ENCODE measurements at places on chromosomes 3 and 15.

- no peak for DNase-seq
Measured at GRCh38 chr3:107265526-107265925, 111.7 kb upstream of the CCDC54 start.

DNA sequence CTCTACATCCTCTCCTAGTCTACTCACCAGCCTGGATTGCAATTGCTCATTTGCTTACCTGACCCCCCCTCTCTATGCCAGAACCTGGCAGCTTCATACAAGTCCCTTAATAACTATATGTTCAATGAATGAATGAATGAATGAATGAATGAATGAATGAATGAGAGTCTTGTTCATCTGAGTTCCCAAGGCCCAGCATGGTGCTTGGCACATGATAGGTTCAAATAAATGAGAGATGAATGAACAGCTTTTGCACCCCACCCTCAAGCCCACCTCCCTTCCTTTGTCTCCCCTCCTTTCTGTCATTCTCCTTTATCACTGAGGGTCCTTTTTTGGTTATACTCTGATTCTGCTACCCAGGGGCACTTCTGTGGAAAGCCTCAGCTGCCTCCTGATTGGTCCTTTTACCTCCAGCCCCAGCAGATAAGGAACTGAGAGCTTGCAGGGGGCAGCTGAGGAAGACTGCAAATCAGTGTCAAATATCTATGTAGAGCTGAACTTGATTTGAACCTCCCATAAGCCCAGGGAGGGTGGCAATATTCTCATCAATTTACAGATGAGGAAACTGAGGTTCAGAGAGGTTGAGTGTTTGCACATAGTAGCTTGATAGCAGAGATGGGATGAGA lies 54.1 kb upstream of the CHRNB4 start:
- no peak for DNase-seq

- DNase-seq, result no peak
Measured at GRCh38 chr15:22936577-22937472, 43.3 kb downstream of the CYFIP1 start.

GRCh38 chr3:4670352-4670751 lies 177.2 kb downstream of the ITPR1 start:
- no peak for DNase-seq

GRCh38 chr15:69217381-69217780 lies 56.9 kb downstream of the GLCE start:
- no peak for DNase-seq

GRCh38 chr15:90064911-90065681 lies 37.2 kb downstream of the IDH2 start:
- DNase-seq, result no peak

- DNase-seq, result no peak
Measured at GRCh38 chr15:66772604-66773128, 70.6 kb downstream of the SMAD6 start.

- DNase-seq, result no peak
Measured at GRCh38 chr15:84819791-84820190, 2.6 kb downstream of the ALPK3 start.

DNA sequence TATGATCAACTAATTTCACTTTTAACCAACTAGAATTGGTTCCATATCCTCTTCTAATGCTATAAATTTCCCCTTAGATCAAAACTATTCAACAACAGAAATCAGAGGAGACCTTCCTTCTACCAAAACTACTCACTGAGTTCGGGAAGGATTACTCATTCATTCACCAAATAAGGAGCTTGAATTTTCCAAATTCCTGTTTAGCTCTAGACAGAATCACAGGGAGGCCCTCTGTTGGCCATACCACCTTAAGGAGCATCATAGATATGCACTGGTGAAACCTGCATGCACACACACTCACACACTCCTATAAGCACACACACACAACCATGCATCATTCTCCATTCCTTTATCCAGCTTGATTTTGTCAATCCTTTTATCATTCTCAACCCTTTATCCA lies 49.0 kb downstream of the SUCLG2 start:
- no peak for DNase-seq

DNA sequence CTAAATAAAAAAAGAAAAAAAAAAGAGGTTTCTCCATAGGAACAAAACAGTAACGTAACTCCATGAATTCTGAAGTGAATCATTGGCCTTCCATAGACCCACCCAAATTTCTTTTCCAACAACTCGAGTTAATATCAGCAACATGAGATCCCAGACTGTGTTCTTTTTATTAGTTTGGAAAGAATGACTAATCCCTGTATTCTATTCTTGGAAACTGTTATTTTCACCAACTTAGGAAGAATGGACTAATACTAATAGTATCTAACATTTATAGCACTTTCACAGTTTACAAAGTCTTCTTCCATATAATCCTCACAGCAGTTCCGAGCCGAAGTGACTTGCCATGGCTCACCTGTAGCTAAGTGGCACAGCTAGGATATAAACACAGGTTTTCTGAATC lies 72.7 kb upstream of the SLC4A7 start:
- no peak for DNase-seq

GRCh38 chr15:69804786-69805185 lies 292.9 kb downstream of the TLE3 start:
- DNase-seq, result no peak

- DNase-seq, result no peak
Measured at GRCh38 chr3:50171540-50172301, 16.6 kb downstream of the SEMA3F start.

DNA sequence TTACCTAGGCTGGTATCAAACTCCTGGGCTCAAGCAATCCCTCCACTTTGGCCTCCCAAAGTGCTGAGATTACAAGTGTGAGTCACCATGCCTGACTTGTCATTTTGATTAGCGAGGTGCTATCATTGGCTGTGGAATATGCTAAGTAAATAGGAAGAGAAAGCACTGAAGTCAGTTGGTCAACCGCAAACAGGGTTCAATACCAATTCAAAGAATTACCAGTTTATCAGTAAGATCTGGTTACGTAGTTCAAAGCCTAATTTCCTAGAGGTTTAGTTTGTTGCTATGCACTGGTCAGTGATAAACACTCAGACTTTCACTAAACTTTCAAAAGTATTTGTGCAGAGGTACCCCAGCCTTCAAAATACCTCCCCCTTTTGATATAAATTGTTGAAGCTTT lies 29.5 kb downstream of the GLB1 start:
- DNase-seq, result no peak

GRCh38 chr15:100885116-100885515 lies 5.5 kb downstream of the ALDH1A3 start:
- no peak for DNase-seq

- DNase-seq, result no peak
Measured at GRCh38 chr3:15520804-15521572, 518 bp downstream of the COLQ start.

DNA sequence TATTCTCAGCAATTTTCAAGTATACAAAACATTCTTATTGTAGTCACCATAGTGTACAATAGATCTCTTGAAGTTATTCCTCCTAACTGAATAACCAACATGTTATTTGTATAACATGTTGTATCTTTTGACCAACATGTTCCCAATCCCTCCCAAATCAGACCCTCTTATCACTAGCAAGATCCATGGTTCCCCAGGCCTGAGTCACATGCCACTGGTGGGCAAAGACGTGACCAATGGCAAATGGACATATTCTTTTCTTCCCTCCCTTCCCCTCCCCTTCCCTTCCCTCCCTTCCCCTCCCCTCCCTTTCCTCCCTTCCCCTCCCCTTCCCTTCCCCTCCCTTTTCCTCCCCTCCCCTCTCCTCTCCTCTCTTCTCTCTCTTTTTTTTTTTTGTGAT lies 45.4 kb downstream of the AMOTL2 start:
- no peak for DNase-seq

GRCh38 chr3:123678108-123678511 lies 93.3 kb upstream of the HACD2 start:
- no peak for DNase-seq

DNA sequence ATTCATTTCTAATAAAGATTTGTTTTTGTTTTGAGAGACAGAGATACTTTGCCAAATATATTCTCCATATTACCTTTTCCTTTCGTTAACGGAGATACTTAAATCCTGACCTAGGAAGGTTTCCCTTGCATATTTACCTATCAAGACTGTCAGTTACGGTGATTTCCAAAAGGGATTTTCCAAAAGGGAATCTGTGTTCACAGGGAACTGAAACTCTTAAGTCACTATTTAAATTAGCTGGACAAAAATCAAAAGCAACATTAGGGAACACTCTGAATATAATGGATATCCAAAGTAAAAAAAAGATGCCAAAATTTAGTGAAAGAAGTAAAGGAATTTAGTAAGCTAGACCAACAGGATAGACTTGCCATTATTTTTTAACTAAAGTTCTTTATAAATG lies 576 bp downstream of the LRRFIP2 start:
- DNase-seq, result no peak

DNA sequence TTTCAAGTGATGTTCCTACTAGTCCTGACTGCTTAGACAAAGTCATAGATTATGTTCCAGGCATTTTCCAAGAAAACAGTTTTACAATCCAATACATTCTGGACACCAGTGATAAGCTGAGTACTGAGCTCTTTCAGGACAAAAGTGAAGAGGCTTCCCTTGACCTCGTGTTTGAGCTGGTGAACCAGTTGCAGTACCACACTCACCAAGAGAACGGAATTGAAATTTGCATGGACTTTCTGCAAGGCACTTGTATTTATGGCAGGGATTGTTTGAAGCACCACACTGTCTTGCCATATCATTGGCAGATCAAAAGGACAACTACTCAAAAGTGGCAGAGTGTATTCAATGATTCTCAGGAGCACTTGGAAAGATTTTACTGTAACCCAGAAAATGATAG lies 3.8 kb downstream of the TIPARP start:
- DNase-seq, result no peak

DNA sequence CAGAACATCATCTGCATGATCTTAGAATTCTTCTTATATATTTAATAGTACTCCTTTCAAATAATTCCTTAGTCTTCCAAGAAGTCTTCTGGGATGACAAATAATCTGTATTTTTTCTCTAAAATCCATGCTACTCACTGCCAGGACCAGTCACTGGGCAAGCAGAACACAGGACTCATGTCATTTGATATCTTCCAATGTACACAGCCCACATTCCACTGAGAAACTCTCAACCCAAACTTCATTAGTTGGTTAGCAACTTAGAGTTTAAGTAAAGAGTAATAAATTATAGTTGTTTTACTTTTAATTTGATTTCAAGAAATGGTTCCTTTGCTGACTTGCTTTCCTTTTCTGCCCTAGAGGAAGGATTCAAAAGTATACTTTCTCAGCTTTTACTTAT lies 317.0 kb downstream of the VGLL3 start:
- no peak for DNase-seq

- no peak for DNase-seq
Measured at GRCh38 chr3:35777563-35778554, 138.5 kb downstream of the ARPP21 start.

DNA sequence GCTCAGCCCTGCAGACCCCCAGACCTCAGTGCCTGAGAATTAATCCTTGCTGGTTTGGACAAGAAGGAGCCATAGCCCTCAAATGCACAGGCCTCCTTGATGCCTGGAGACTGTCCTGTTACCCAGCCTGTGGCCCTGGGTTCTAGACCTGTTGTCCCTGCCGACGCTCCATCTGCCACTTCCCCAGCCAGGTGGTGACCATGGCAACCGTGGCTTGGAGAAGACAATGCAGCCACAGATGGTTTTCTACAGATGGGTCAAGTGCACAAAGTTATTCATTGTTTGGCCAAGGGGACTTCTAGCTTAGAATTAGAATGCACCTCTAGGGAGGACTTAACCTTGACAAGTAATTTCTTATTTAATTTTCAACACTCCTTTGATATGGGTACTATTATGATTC lies 297.1 kb downstream of the UACA start:
- no peak for DNase-seq

DNA sequence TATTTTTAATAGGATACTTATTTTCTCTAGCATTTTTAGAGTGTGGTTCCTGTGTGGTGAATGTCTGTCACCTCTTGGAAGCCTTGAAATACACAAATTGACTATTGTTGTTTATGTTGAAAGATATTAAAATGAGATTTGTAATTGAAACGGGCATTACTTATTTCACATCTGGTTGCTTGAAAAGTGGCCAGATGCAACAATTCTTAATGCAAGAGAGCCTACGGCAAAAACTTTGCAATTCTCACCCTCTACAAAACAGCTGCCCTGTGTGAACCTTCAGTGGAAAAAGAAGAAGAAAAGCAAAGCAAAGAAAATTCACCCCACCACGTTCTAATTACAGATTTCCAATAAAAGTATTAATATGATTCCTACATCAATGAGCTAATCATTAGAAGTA lies 46.6 kb downstream of the PPARG start:
- DNase-seq, result no peak

DNA sequence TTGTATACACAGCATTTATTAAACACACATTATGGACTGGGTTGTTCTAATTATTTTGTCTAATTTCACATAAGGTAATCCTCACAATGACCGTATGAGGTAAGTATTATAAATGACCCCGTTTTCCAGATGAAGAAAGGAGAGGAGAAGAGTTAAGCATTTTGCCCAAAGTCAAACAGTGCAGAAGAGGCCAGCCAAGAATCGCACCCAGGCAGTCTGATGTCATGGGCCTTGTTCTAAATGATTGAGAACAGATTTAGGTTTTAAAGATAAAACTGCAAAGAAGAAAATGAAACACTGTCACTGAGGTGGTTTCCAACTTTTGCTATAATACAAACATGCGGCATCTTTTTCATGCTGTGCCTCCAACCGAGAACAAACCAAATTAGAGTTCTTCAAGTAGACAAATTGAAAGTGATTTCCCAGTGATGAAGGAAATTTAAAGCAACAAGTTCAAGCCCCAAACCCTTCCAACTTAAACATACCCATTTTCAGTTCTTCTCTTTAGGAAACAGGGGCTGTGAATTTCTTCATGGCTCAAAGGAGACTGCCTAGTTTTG lies 155.3 kb downstream of the THRB start:
- DNase-seq, result no peak

GRCh38 chr3:42901073-42901415 lies 4.9 kb upstream of the ZNF662 start:
- DNase-seq, result no peak

DNA sequence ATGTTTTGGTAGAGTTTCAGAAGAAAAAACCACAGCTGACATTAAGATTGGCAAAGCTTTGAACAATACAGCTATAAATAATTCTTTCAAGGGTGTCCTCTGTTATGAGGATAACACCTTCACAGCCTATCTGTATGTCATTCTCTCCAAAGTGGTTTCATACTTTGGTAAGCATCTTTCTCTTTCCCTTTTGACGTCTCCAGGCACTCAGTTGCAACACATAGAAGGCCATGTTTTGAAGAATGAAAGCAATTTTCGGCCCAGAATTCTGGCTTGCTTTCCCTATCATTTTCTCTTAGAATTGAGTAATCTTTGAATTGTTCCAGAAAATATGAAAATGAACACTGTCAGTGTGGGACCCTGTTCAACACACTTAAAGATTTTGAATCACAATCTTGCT lies 200.0 kb upstream of the CBLB start:
- DNase-seq, result no peak
